Activated CD8-positive, alpha-beta memory T cell treated with anti-CD3 and anti-CD28 coated beads, Interleukin-2, amount 50 U/mL, for 4 hours (primary cell): ENCODE measurements at places on chromosomes 5 and 9.
A peak's percentile ranks its signal among the peaks of the same experiment; 100 is the strongest.

GRCh38 chr5:77087484-77088261 lies 588 bp upstream of the ZBED3 start:
- no peak for DNase-seq

- DNase-seq: no peak
Measured at GRCh38 chr5:79023947-79024346, 38.8 kb upstream of the ARSB start.

DNA sequence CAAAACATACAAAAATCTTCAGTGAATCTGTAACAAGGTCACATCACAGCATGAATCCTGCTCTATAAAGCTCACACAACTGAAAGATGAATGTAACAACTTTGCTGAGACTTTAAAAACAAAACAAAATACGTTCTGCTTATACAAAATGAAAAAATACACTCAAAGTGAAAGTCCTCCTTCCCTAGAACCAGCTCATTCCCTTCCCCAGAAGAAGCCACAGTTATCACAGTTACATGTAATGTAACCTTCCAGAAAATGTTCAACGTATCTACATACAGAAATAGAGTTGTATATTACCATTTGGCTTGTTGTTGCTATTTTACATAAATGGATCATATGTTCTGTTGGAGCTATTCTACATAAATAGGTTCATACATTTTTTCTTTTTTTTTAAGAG lies 2.6 kb downstream of the AUH start:
- DNase-seq: no peak

DNA sequence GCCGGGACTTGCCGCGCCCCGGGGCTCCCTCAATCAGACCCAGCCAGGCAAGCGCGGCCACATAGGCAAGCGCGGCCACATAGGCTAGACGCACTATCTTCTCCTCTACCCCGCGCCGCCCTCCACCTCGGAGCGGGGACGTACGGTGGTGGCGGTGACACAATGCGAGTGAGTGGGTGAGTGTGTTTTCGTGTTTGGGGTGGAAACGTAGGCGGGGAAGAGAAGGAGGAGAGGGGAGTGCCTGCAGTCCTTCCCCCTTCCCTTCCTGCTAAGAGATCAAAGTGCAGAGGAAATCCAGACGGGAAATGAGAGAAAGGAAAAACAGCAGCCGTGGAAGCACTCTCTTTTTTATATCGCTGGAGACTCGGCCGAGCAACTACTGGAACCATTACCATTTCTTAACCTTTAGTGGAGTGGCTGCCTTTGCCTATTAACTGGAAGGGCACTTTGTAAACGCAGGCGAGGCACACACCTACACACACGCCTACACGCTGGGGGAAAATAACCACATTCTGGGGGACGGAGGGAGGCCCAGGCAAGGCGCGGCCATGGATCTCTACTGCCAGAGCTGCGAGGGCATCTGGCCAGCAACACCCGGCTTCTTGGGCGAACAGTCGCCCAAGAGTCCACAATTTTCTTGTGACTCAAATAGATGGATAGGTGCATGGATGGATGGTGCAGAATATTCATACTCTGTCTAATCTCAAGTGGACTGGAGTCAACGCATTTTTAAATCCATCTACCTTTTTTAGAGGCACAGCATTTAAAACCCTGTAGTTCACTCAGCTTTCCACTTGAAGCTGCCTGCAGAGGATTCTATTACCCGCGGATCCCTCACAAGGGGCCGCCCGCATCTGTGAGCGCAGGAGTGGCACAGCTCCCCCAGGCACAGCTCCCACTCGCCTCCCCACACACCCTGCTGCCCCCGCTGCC lies 2.1 kb downstream of the EDIL3 start:
- no peak for DNase-seq

DNA sequence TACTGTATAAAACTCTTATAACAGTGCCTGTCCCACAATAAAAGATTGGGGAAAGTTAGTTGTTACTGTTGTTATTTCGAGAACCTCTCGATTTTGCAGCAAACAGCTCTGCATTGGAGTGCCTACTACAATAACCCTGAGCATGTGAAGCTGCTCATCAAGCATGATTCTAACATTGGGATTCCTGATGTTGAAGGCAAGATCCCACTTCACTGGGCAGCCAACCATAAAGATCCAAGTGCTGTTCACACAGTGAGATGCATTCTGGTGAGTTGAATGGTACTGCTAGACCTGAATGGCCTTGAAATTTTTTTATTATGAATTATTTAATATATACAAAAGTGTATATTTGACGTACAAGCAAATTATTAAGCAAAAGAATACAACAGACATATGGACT lies 123.2 kb downstream of the TEX10 start:
- no peak for DNase-seq

DNA sequence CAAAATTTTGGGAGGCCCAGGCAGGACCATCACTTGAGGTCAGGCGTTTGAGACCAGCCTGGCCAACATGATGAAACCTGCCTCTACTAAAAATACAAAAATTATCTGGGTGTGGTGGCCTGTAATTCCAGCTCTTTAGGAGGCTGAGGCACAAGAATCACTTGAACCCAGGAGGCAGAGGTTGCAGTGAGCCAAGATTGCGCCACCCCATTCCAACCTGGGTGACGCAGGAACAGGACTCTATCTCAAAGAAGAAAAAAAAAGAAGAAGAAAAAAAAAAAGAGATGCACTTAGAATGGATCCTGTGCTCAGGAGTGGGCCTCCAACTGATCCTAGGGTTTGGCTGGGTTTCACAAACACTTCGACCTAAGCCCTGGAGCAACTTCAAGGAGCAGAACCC lies 45.1 kb downstream of the GLDC start:
- DNase-seq: no peak

- no peak for DNase-seq
Measured at GRCh38 chr9:121038804-121039203, 11.3 kb downstream of the C5 start.

DNA sequence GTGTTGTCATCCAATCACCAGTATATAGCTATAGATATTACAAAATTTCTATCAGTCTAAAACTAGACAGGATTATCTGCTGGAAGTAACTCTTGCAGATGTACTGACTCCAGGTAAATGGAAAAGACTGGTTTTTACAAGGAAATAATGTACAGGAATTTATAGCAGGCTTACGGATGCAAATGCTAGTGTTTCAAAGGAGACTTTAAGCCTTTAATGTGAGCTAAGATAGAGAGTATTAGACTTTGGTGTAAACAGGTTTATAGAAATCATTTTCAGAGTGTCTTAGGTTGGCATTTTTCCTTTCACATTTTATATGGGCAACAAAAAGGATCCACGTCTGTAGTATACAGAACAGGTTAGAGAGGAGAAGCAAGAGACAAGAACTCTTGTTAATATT lies 16.1 kb downstream of the ZNF608 start:
- no peak for DNase-seq

- DNase-seq: no peak
Measured at GRCh38 chr5:103519550-103519949, 43.0 kb downstream of the NUDT12 start.

DNA sequence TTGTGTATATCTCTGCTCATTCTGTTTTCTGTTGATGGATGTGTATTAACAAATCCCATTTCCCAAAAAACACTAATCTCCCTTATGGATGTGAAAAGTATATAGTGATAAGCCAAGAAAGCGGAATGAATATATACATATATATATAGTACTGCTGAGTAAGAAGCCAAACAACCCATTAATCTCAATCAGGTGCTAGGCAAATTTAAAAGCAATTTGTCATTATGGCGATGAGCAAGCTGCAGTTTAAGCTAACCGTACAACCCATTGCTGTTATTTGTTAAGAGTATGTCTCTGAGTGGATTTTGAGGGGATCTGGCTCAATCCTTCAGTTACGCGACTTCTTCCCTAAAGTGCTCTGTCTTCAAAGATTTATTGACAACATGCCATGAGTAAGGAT lies 640.4 kb upstream of the ARRDC3 start:
- no peak for DNase-seq

GRCh38 chr5:54942064-54942778 lies 43.2 kb downstream of the ESM1 start:
- DNase-seq: no peak

DNA sequence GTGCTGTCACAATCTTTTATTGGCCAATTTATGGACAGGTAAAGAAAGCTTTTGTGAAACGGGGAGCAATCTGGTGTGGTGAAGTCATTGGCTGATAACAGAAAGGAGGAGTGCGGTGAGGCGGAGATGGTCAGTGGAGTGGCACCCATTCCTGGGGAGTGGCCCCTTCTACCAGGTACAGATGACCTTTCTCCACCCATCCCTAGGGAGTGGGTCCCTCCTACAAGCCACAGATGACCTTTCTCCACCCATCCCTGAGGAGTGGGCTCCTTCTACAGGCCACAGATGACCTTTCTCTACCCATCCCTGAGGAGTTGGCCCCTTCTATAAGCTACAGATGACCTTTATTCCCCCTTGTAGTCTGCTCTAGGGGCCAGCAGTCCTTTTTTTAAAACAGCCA lies 267.6 kb upstream of the IRX2 start:
- no peak for DNase-seq

GRCh38 chr9:25517701-25518100 lies 160.5 kb downstream of the TUSC1 start:
- DNase-seq: no peak

- no peak for DNase-seq
Measured at GRCh38 chr5:111892949-111893348, 136.0 kb upstream of the NREP start.

DNA sequence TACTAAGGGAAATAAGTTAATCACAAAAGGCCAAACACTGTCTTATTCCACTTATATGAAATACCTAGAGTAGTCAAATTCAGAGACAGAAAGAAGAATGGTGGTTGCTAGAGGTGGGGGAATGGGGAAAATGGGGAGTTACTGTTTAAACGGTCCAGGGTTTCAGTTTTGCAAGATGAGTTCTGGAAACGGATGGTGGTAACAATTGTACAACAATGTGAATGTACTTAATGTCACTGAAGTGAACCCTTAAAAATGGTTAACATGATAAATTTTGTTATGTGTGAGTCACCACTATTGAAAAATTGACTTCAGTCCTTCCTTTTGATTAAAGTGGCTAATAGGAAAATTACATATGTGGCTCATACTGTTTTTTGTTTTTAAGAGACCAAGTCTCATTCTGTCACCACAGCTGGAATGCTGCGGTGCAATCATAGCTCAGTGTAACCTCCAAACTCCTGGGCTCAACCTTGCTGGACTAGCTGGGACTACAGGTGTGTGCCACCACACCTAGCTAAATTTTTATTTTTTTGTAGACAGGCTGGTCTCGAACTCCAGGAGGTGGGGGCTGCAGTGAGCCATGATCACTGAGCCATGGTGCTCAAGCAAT lies 8.7 kb downstream of the UBQLN1 start:
- no peak for DNase-seq

GRCh38 chr9:12717907-12718306 lies 24.7 kb downstream of the TYRP1 start:
- DNase-seq: no peak

GRCh38 chr5:110909415-110909814 lies 162.1 kb upstream of the TSLP start:
- no peak for DNase-seq

DNA sequence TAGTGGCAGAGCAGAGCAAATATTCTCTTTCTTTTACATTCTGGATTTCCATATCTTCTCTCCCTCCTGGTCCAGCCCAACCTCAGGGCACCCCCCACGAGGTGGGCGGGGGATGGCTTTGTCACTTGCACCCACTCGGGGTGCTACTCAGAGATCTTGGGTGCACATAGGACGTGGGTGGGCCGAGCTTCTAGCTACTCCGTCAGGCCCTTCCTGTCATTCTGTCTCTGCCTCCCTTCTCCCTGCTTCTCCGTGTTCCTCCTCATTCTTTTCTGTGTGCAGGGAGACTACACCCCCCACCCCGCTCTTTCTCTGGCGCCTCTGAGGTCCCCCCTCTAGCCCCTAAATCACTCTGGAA lies 19.5 kb downstream of the PCDHGC5 start:
- DNase-seq: no peak

GRCh38 chr5:147857302-147858129 lies 21.0 kb upstream of the SCGB3A2 start:
- DNase-seq: peak; percentile 25

DNA sequence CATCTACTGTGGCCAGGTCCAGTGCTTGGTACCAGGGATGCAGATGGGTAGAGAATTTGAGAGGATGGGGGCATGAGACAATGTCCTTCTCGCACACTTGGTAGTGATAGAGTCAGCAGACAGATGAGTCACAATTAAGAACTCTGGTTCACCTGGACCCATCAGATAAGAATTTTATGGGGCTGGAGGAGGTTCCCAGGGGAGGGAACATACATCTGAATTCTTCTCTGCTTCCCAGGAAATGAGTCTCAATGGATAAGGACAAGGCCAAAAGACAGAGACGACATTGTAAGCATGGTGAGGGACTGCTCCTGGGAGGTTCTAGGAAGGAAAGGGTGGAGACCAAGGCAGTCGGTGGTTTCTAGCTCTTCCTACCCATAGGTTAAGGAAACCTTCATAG lies 5.3 kb downstream of the SLC4A9 start:
- no peak for DNase-seq

- no peak for DNase-seq
Measured at GRCh38 chr9:5608298-5609225, 20.3 kb upstream of the RIC1 start.

- DNase-seq: no peak
Measured at GRCh38 chr9:71758785-71759184, 9.5 kb downstream of the CEMIP2 start.

DNA sequence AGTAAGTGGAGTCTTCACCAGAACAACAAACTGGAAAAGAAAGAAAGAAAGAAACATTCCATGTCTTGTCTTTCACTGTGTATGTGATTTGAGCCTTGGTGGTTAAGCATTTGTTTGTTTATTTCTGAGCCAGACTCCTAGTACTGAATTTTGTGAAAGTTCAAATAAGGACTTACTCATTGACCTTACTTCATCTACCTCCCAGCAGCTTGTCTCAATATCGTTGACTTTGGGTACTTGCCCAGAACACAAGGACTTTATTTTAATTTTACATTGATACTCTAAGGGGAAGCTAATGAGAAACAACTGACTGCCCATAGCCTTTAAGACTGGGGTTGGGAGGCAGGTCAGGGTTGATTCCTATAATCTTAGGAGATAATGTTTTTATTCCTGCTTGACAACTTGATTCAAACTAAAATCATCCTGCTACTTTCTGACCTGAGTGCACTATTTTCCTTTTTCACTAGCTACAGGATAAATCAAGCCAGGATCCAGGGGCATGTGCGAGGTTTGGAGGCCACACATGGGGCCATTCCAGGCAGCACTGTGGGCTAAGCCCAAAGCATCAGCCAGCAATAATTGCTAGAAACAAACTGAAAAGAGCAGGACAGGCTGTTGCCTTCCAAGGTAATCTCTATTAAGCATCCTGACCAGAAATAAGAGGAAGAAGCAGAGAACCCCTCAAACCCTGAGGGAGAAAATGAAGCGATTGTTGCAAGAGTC lies 138.9 kb upstream of the RUSC2 start:
- DNase-seq: no peak
